GM23338 (cell line): ENCODE measurements at places on chromosomes 7 and 10.

GRCh38 chr7:113945018-113945938 is 26.5 kb upstream of the PPP1R3A start:
- no peak for DNase-seq

GRCh38 chr7:76377186-76377918 is 18.6 kb upstream of the YWHAG start:
- no peak for DNase-seq

DNA sequence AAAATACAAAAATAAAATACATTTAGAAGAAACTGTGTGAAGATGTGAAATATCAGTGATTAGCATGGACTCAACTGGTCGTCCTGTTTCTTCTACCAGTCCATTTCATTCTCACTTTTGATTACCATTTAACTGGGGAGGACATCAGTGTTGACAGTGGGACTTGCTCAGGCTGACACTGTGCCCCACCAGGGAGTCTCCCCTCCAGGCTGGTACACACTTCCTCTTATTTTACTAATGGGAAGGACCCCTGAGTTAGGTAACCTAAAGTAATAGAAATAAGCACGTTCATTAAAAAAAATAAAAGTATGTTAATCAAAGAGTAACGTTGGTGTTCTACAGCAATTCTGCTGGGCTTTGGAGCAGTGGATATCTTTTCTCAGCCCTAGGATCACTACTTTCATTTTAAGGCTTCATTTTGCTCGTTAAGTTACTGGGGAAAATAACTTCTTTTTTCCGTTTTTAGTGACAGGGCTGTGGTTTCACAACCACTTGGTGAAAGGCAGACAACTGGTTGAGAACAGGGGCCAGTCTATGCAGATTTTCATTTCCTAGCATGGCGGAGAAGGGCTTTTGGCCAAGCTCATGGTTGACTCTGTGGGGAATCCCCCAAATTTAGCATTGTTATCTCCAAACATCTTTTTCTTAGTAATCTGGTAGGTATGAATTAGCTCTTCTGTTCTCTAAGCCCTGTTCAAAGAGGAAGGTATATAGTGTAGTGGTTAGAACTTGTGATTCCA is 2.1 kb downstream of the SNX10 start:
- DNase-seq, result no peak

DNA sequence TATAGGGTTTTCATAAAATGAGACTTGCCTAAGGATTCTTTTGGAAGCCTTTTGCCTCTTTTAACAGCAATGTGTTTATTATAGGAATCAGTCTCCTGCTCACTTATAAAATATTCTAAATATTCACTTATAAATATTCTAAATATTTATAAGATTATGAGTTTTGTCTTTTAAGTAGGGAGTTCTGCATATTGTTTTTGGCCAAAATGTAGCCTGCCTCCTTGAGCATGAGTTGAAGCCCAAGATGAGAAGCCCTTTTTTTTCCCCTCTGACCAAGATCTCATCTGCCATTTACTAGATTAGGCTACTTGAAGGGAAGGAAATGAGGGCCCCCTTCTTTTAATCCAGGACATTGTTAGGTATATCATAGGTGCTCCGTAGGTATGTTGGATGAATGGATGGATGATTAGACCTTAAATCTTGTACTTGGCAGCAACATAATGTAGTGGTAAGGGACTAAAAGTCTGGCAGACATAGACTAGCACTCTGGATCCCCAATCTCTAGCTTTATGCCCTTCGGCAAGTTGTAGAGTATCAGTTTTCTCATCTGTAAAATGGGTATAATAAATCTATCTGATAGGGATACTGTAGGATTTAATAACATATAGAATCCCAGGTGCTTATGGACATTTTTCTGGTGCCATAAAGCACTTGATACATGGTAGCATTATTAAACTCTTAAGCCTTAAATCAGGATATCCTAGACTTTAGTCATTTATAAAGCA is 59.1 kb downstream of the ARID5B start:
- no peak for DNase-seq

GRCh38 chr10:11152801-11153200 is 135.1 kb downstream of the CELF2 start:
- DNase-seq, result no peak
